Activated T-helper 17 cell treated with anti-CD3 and anti-CD28 coated beads, Interleukin-2, amount 50 U/mL, for 72 hours (primary cell): ENCODE measurements at places on chromosomes 16 and 17. TPM values are rescaled to one million over a fixed set of nuclear protein-coding genes. Genes with fewer than 3 reads are reported as not detected.
A peak's percentile ranks its signal among the peaks of the same experiment; 100 is the strongest.

DNA sequence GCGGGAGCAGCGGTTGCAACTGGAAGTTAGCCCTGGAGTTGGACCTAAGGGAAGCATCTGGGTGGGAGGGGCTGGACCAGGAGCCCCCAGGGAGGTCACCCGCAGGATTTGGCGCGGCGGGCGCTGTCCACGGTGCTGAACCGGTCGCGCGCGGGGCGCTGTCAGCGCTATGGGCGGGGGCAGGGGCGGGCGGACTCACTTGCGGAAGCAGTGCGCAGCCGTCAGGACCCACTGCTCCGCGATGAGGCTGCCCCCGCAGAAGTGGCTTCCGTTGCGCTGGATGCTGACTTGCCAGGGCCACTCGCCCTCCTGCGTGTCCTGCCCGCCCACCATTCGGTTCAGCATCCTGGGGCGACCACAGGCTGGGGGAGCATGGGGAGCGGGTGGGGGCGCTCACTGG is 4.5 kb downstream of the PRSS27 start:
- peak; percentile 77 for ATAC-seq
- no peaks in the 10 kb centered on the region for H3K36me3 ChIP-seq
- H3K4me3 ChIP-seq: peak overlapping the region; percentile 41
- no peaks in the 10 kb centered on the region for H3K27me3 ChIP-seq

GRCh38 chr17:33905338-33905800 is 349.7 kb upstream of the CCL2 start:
- no peaks in the 10 kb centered on the region for H3K4me1 ChIP-seq
- peaks cover 22% of the 10 kb centered on the region for H3K27me3 ChIP-seq
- no peak overlapping the region for H3K4me3 ChIP-seq
- H3K27ac ChIP-seq: no peak overlapping the region
- ATAC-seq: no peak
- no peaks in the 10 kb centered on the region for H3K36me3 ChIP-seq

DNA sequence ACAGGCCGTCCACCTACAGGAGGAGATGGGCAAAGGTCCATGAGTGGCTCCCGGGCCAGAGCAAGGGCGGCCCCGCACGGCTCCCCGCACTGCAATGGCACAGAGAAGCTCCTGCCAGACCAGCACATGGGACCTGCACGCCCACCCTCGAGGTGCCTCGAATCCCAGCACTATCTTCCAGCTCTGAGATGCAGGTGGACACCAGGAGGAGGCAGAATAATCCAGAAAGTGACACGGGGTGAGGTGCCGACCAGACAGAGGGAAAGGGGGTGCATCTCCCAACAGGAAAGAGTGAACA is 26.5 kb upstream of the C16orf95 start:
- H3K4me3 ChIP-seq: no peak overlapping the region
- no peaks in the 10 kb centered on the region for H3K27me3 ChIP-seq
- peaks cover 76% of the 10 kb centered on the region for H3K36me3 ChIP-seq
- ATAC-seq: no peak

The MSLN gene
- not detected for total RNA-seq

GRCh38 chr17:61422869-61423268 is 23.2 kb downstream of the TBX2 start:
- no peak for ATAC-seq
- H3K27me3 ChIP-seq: peaks cover 53% of the 10 kb centered on the region
- no peak overlapping the region for H3K27ac ChIP-seq
- no peaks in the 10 kb centered on the region for H3K4me1 ChIP-seq
- H3K36me3 ChIP-seq: no peaks in the 10 kb centered on the region
- H3K4me3 ChIP-seq: no peak overlapping the region

DNA sequence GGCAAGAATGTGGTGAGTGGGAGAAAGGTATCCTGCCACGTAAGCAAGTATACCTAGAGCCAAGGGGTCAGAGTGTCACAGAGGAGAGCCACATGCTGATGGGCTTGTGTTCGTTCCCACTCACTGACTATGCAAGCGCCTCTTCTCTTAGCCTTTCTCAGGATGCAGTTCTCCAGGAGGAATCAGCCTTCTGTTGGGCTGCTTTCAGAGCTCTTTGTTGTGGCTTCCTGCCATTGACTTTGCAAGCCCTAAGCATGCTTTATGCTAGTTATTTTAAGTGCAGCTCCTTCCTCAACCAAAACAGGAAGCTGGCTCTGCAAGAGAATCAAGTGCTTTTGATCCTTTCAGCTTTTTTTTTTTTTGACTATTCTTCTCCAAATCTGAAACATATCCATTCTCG is 66.6 kb downstream of the SIAH1 start:
- peak; percentile 54 for ATAC-seq
- peaks cover 13% of the 10 kb centered on the region for H3K4me1 ChIP-seq
- H3K27ac ChIP-seq: peak overlapping the region; percentile 65
- no peaks in the 10 kb centered on the region for H3K27me3 ChIP-seq
- H3K4me3 ChIP-seq: peak overlapping the region; percentile 50

- H3K27ac ChIP-seq: no peak overlapping the region
- H3K27me3 ChIP-seq: no peaks in the 10 kb centered on the region
- no peaks in the 10 kb centered on the region for H3K4me1 ChIP-seq
Observed at GRCh38 chr17:13788385-13788784, 186.7 kb upstream of the HS3ST3A1 start.

DNA sequence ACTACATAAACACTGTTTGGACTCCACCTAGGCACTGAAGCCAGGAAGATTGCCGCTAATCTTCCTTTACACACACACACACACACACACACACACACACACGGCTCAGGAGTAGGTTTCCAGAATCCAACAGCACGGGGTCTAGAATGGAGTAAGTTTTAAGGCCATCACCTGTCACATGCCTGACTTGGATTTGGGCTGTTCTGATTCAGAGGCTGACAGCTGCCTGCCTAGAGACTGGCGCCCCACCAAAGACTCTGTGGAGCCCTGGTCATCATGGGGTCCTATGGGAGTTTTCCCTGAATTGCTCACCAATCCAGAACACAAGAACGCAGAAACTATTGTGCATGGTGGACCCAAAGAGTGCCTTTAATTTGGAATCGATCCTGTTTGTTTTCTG is 10.9 kb downstream of the CDRT4 start:
- no peak for ATAC-seq
- H3K4me1 ChIP-seq: peaks cover 4% of the 10 kb centered on the region
- H3K36me3 ChIP-seq: peaks cover 16% of the 10 kb centered on the region

GRCh38 chr17:59668816-59669215 is 38.4 kb downstream of the PTRH2 start:
- H3K27ac ChIP-seq: peak overlapping the region; percentile 74
- peak; percentile 18 for ATAC-seq
- no peak overlapping the region for H3K4me3 ChIP-seq

DNA sequence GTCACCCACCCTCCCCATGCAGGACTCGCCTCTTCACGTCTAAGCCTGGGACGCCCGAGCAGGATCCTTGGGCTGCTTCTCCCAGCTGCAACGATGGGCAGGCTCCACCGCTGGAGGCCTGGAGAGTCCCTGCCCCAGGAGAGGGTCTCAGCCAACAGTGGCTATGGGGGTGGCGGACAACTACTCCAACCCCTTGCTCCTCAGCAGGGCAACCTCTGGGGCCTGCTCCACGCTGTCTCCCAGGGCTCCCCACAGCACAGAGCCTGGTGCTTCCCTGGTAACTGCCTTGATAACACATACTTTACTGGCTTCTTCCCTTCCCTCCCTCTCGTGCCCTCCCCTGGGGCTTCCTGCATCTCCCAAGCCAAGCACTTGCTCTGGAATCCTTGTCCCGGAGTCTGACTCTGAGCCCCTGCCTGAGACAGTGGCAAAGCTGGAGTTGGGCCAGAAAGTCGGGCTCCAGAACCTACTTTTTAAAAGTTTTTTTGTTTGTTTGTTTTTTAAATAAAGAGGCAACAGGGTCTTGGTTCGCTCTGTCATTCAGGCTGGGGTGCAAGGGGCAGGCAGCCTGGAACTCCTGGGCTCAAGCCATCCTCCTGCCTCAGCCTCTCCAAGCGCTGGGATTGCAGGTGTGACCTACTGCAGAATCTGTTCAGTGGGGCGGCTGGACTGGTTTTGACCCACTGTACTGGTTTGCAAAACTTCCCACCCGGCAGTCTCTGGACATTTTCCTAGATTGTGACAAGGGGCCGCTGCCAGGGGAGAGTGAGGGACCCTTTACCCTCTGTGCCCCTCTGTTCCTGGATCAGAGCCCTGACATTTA is 99.4 kb downstream of the TNFRSF13B start:
- H3K4me1 ChIP-seq: no peaks in the 10 kb centered on the region
- no peak overlapping the region for H3K27ac ChIP-seq
- no peak overlapping the region for H3K4me3 ChIP-seq
- ATAC-seq: no peak

The NAE1 gene
- total RNA-seq: 86.7 TPM

GRCh38 chr17:79029327-79030009 is 5.5 kb downstream of the C1QTNF1 start:
- H3K36me3 ChIP-seq: no peaks in the 10 kb centered on the region
- H3K27ac ChIP-seq: no peak overlapping the region
- no peak overlapping the region for H3K4me3 ChIP-seq
- H3K27me3 ChIP-seq: peaks cover 13% of the 10 kb centered on the region
- ATAC-seq: no peak
- H3K4me1 ChIP-seq: no peaks in the 10 kb centered on the region
